Stimulated activated CD4-positive, alpha-beta T cell treated with anti-CD3 and anti-CD28 coated beads, Interleukin-15, amount 100 ng/mL, for 48 hours (primary cell): ENCODE measurements at places on chromosomes 1 and 21.

DNA sequence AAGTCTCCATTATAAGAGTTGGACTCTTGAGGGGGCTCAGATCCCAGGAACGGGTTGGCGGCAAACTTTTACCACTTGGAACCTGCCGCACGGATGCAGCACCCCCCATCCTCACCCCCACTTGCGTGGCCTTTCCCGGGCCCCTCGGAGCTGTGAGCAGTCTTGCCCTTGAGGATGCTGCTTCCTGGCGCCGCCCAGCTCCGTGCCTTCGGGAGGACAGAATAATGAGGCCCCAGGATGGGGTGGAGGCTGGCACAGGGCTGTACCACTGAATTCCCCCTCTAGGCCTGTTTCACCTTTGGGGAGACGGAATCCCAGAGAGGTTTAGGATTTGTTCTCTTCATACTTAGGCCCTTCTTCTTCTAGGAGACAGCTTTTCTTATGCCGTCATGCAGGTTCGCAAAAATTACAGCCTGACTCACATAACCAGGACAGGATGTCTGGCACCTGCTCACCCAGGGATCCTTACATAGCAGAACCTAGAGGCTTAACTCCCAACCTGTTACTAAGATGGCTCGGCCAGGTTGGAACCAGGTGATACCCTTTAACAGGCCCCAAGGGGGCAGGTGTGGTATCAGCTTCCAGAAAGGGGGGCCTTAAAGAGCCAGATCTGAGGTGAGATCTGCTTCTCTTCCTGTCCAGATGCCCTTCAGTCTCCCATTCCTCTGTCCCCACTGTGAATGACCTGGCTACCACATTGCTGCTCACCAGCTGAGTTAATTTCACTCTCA lies 1.5 kb downstream of the TRNP1 start:
- no peak for DNase-seq

DNA sequence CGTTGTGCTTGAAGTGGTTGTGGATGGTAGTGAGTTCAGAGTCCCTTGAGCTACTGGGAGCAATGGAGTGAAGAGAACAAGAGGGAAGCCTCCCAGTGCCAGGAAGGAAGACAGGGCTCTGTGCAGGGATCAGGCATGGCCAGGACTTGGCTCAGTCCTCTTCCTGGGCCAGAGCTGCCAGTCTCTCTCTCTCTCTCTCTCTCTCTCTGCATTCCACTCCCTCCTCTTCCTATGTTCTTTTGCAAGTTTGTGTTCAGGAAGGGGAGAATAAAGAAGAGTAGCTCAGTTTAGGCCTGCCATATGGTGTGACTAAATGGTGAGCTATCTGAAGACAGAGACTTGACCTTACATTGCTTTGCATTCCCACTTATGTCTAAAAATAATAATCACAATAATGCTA lies 20.5 kb upstream of the RPTN start:
- no peak for DNase-seq

GRCh38 chr1:243837907-243838535 lies 12.0 kb downstream of the AKT3 start:
- DNase-seq = no peak

GRCh38 chr1:43976045-43976444 lies 1.3 kb downstream of the ATP6V0B start:
- DNase-seq = no peak

- no peak for DNase-seq
Measured at GRCh38 chr1:160664573-160665051, 17.8 kb upstream of the SLAMF1 start.

GRCh38 chr1:221858818-221859611 lies 117.1 kb upstream of the DUSP10 start:
- DNase-seq = no peak

GRCh38 chr21:31872452-31873274 lies at the start of gene HUNK:
TSS of gene HUNK (plus strand) at chr21:31873020. CDS start at chr21:31873675, 655 bp downstream.
- no peak for DNase-seq

GRCh38 chr1:44717156-44717555 lies 13.8 kb downstream of the RNU5D-1 start:
- no peak for DNase-seq

- no peak for DNase-seq
Measured at GRCh38 chr1:61570191-61570590, 154.8 kb downstream of the TM2D1 start.

GRCh38 chr1:206097381-206097780 lies 19.8 kb downstream of the AVPR1B start:
- no peak for DNase-seq

DNA sequence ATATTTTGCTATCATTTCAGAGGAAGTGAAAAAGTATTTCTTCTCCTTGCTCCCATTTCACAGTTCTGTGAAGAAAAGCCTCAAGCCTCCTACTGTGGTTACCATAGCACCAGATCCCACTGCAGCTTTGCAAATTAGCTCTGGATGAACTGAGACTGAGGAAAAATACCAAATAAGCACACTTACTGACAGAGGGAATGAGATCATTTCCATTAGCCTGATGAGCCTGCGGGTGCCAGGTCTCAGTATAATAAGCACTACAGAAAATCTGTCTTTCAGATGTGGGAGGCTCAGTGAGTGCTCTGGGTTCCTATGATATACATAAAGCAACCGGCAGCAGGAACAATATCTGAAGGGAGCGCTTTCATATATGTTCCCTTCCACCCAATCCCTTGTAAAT lies 21.4 kb downstream of the XKR8 start:
- DNase-seq = no peak

GRCh38 chr1:197841883-197842553 lies 60.4 kb upstream of the C1orf53 start:
- DNase-seq = no peak

GRCh38 chr1:226696547-226696946 lies 42.5 kb downstream of the ITPKB start:
- no peak for DNase-seq

DNA sequence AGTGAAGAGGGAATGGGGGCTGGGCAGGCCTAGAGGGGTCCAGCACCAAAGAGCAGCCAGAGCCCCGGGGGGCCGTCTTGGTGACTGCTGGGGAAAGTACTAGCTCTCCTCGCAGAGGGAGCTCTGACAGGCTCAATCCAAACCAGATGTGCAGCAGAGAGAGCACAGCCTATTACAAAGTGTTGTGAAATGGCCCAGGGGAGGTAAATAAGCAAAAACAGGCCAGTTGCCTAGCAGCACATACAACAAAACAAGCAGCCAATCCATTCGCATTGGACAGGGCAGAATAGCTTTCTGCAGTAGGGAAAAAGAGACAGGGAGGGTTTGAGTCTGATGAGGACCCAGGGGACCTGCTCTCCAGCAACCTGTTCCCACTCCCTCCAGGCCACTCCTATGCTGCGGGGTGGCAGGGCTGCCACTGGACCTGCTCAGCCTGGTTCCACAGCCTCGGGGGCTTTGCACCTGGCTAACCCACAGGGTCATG lies 239.6 kb upstream of the FGGY start:
- DNase-seq = no peak
